Kidney tubule cell (primary cell): ENCODE measurements at places on chromosomes 1 and 21.
A peak's percentile ranks its signal among the peaks of the same experiment; 100 is the strongest.

DNA sequence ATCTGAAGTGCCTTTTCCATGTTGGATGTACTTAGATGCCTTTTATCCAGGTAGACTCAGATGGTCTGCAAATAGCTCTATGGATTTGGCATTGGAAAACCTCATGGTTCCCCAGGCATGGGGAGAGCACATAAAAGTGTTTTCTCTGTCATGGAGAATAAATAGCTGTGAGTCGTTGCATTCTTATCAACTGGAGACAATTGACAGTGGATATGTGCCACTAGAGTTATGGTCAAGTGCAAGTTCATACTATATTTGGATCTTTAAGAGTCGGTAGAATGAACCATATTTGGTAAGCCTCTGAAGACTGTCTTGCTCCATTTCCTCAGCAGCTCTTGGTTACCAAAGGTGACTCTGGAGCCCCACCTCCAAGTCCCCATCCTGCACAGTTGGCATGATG lies 83.7 kb downstream of the ROR1 start:
- DNase-seq = no peak

DNA sequence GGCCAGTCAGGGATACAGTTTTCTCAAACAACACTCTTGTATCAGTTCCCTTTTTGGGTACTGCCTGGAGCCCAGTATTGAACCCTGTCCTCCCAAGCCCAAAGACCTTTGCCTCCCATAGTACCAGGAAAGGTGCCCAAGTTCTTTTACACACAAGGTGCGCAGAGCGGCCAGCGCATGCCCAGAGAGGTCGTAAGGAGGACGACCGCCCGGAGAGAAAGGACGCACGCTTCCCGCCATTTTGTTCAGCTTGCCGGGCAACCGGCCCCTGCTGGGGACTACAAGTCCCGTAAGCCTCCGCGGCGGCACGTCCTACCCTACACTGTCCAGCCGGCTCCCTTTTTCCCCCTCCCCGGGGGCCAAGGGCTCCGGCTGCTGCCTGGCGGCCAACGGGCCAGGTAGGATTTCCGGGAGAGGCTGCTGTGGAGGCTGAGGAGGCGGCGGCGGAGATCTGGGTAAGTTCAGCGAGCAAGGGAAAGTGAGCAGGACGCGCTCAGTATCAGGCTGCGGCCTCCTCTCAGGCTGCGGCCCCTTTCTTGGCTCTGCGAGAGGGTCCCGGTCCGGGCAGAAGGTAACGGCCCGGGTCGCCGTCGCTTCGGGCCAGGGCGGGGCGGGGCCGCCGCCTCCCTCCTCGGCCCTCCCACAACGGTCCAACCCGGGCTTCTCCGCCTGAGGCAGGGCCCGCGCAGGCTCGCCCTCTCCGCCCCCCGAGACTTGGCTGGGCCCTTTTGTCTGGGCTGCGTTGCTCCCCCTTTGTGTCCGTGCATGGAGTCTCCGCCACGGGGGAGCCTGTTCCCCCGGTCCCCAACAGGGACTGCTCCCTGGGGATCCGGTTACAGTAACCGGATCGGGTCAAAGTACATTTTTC lies at the start of gene PHACTR4:
PHACTR4 (plus strand) TSS at position 370 of the 868 bp plus-strand sequence. CDS start 37,708 bp downstream, outside the sequence.
- DNase-seq = peak; percentile 97

- DNase-seq = no peak
These were observed 6.0 kb downstream of the TEX35 start for GRCh38 chr1:178518894-178519293.

DNA sequence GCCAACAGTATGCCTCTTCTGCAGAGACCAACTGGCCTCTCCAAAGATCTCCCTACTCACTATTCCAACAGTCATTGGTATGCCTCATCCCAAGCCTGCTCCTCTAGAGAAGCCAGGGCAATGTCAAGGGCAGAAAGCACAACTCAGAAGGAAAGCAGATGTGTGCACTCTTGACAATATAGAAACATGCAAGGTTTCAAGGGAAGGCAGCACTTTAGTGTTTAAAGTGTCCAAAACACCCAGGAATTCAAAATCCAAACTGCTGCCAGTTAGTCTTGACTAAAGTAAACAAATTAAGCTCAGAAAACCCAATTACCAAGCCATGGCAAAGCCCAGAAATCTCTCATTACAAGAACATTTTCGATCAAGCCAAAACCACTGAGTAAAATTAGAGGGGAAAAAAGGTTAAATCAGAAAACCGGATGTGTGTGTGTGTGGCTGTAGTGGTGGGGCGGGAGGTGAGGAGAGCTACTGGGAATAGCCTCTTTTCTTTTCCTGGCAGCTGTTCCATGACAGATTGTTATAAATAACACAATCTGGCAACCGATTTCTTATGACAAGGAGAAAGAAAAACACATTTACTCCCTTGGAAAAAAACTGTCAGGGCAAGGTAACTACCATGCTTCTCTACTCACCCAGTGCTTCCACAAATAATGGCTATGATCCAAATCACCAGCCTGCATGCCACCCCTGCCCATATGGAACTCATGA lies 39.2 kb downstream of the EIF2B3 start:
- no peak for DNase-seq

DNA sequence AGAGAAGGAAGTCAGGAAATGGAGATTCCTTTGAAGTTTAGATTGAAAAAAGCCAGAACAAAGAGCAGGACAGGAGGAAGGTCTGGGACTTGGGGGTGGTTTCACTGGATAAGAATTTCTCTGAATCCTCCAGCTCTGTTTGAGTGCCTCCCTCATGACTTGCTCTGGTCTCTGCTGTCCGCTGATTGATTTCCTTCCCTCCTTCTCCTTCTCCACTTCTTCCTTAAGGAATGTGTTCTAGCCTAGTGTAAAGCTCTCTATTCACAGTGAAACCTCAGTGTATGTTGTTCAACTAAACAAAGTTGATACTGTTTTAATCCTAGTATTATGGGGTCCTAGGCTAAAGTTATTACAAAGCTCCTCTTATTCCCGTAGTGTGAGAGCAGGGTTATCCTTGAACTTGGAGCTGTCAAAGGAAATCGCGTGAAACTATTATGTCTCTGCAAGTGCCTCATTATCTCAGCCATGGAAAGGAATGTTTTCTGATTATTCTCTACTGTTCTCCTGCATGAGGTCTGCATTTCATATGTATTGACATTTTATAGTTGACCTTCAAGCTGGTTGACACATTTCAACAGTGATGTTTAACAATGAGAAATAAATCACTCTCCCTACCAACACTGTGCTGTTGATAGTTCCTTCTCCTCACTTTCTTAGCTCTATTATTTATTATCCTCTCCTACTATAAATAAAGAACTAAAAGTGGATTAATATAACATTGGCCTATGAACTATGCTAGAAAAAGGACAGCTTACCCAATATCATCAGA lies 82.7 kb upstream of the KCTD3 start:
- no peak for DNase-seq

DNA sequence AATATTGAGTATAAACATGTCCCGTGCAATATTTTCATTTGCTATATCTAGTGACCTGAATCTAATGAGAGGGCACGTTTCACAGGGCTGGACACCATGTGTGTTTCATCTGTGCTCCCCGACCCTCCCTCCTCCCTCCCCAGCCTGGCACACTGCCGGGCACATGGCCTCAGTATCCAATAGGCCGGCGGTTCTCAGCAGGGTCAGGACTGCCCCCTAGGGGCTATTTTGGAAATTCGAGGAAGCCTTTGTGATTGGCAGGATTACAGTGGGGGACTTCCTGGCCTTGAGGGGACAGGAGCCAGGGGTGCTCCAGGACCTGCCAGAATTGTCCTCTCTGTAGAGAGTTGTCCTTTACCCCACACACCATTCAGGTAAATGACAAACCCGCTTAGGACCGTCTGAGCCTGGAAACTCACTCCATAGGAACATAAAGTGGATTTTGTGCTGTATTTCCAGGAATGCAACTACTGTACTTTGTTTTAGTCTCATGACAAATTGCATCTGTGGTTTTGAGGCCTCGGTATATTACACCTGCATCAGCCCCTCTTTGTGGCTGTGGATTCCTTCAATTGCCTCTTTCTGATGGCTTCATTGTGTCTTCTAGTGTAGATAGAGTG lies 109.5 kb upstream of the SIM2 start:
- DNase-seq = peak; percentile 50

DNA sequence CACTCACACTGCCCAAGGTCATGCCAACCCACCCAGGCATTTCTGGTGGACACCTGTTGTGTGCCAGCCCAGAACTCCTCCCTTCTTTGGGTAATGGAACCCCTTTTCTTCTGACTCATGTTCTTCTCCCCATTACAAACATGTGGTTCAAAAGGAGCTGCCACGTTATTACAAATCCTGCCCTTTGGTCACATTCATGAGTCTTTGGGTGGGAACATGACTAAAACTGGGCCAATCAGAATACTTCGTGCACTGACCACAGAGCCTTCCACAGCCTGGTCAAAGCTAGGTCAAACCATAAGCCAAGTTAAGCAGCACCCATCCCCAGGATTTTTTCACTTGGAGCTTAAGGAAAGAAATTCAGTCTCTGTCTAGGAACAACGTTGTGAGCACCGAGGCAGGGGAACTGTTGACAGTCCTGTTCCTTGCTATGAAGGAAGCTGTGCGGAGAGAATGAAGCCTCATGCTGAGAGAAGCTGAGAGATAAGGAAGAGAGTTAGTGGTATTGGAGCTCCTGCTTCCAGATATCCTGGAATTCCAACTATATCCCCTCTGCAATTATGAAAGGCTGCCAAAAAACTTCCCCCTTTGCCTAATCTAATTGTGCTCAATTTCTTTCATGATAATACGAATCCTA lies 46.8 kb upstream of the DIPK1A start:
- DNase-seq = peak; percentile 13

GRCh38 chr1:11977625-11978024 lies 2.6 kb upstream of the MFN2 start:
- no peak for DNase-seq

GRCh38 chr1:173590557-173590956 lies 12.3 kb downstream of the SLC9C2 start:
- peak; percentile 17 for DNase-seq

- DNase-seq = no peak
These were observed 6.1 kb upstream of the SFN start for GRCh38 chr1:26856604-26857469.

DNA sequence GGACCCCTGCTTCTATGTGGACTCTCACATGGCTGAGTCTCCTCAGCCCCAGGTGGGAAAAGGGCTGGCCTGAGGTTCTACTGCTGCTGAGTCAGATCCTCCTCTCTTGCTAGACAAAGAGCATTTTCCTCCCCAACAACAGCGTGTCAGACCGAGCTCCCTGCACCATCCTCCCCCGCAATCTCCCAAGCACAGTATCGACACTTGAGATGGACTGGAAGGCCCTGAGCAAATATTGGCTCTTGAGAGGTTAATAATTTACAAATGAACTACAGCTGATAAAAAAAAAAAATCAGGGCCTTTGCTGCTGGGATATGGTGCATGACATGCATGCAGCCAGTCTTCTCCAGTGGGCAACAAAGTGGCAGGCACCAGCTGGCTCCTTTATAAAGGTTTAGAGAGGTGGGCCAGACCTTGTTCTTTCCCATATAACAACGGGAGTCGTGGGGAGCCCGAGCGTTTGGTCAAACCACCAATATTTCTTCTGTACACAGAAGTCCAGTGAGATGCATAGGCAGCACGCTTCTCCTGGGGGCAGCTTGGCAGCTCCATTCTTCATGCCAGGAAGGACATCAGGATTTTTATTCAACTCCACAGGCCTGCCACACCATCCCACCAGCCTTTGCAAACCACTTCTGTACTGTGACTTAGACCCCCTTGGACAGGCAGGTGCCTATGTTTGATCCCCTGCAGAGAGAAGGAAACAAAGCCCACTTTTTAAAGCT lies 55.4 kb upstream of the CAMK1G start:
- peak; percentile 98 for DNase-seq

DNA sequence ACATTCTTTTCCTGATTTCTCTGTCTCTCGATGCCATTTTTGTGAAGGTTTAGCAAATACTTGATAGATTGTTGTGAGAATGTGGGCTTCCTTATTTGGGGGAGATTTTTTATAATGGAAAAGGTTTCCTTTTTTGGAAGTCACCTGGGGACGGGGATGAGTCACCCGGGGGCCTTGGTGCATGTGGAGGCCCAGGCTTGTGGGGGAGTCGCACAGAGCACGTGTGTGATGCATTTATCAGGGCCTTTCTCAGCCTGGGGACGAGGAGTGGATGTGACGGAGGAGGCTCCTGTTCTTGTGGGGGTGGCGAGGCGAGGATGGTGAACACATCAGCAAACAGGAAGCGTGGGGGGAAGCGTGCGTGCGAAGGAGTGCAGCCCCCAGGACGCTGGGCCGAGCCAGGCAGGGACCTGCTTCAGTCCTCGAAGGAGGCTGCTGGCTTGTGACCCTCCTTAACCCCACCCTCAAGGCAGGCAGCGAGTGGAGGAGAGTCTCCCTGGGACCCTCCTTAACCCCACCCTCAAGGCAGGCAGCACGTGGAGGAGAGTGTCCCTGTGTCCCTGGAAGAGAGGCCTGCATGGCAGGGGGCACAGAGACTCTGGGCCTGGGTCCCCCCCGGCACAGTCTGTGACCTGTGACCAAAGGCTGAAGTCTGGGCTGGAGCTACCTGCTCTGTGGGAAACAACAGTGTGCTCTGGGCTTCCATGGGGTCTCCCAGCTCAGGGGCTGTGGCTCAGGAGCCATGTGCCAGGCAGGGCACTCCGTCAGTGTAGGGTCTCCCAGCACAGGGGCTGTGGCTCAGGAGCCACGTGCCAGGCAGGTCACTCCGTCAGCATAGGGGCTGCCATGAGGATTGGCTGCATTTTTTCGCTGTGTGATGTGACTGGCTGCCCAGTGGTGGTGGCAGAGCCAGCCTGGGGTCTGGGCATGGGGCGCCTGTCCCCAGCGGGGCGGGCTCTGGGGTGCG lies 57.2 kb downstream of the AGPAT3 start:
- DNase-seq = peak; percentile 66

DNA sequence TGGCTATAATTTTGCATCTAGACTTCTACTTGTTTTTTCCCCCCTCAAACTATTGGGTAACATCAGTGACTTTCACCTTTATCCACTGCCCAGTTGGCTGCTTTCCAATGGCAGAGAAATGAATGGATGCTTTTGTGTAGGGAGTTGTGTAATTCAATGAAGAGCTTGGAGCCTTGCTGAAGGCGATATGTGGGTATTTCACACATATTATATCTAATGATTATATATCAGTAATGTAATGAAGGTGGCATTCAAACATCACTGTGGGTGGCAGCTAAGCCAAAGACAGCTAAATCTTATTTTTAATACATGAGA lies 81.2 kb downstream of the TGFB2 start:
- DNase-seq = peak; percentile 65

- DNase-seq = no peak
These were observed 29.6 kb upstream of the PLA2G4A start for GRCh38 chr1:186798960-186799688.

- peak; percentile 92 for DNase-seq
These were observed 247.0 kb downstream of the KCNT2 start for GRCh38 chr1:196361112-196361714.

GRCh38 chr1:65395887-65396612 lies 24.4 kb upstream of the LEPR start:
- DNase-seq = peak; percentile 97
